ENCODE measurements at places on chromosomes 1 and 21. TPM values are rescaled to one million over a fixed set of nuclear protein-coding genes. Genes with fewer than 3 reads are reported as not detected.

- no peaks in the 10 kb centered on the region for H3K27me3 ChIP-seq
- no peak for DNase-seq
- H3K36me3 ChIP-seq = no peaks in the 10 kb centered on the region
- H3K4me1 ChIP-seq = peaks cover 6% of the 10 kb centered on the region
- H3K27ac ChIP-seq = no peak overlapping the region
These were observed 19.7 kb downstream of the PTTG1IP start for GRCh38 chr21:44853601-44854390.

DNA sequence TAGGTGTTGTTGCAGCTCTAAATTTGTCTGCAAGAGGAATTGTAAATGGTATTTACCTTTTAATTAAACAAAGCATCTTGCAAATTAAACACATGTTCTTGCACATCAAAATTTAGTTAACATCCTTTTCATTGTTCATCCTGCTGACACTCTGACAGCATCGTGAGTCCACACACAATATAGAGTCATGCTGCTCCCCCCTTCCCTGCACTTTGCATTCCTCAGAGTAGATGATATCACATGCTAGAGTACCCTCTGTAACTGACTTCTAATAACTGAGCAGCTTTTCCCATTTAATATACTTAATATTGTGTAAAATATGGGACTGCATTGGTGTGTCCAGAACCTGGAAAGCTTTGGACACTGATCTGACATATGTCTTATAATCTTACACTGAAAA, 138.8 kb upstream of the DPYD start:
- H3K4me1 ChIP-seq = no peaks in the 10 kb centered on the region
- H3K27ac ChIP-seq = no peak overlapping the region
- no peaks in the 10 kb centered on the region for H3K36me3 ChIP-seq

DNA sequence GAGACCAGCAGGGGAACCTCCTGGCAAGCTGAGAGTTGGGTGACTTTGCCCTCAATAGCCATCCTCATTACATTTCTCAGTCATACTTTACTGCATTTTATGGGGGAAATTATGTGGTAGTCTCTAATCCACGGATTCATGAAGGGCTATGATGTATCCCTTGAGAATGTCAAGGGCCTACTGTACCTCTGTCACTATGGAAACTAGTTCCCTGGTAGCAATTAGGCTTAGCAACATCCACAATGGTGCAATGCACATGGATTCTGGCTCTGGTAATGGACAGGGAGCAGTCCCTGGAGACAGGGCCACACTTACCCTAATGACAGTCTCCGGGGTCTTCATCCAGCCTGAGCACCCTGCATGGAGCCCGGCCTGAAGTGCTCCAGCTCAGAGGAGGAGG, 26.5 kb downstream of the LRRN2 start:
- H3K27me3 ChIP-seq = peaks cover 5% of the 10 kb centered on the region
- H3K4me1 ChIP-seq = no peaks in the 10 kb centered on the region
- no peak overlapping the region for H3K27ac ChIP-seq
- H3K4me3 ChIP-seq = no peak overlapping the region
- no peak for DNase-seq
- H3K36me3 ChIP-seq = no peaks in the 10 kb centered on the region

- no peaks in the 10 kb centered on the region for H3K27me3 ChIP-seq
- no peak overlapping the region for H3K4me3 ChIP-seq
These were observed 164.2 kb upstream of the COL6A1 start for GRCh38 chr21:45817345-45817744.

- H3K4me1 ChIP-seq = no peaks in the 10 kb centered on the region
- H3K36me3 ChIP-seq = no peaks in the 10 kb centered on the region
- H3K27me3 ChIP-seq = no peaks in the 10 kb centered on the region
These were observed 385.0 kb upstream of the NFIA start for GRCh38 chr1:60697204-60697994.

DNA sequence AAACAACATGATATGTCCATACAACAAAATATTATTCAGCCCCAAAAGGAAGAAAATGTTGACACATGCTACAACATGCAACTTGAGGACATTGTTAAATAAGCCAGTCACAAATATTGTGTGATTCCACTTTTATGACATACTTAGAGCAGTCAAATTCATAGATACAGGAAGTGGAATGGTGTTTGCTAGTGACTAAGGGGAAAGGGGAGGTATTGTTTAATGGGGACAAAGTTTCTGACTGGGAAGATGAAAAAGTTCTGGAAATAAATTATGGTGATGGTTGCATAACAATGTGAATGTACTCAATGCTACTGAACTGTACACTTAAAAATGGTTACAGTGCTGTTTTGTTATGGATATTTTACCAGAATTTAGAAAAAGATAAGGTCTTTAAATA, 77.7 kb downstream of the RHOU start:
- no peak overlapping the region for H3K27ac ChIP-seq
- H3K4me1 ChIP-seq = peaks cover 28% of the 10 kb centered on the region
- no peak for DNase-seq
- H3K27me3 ChIP-seq = no peaks in the 10 kb centered on the region

DNA sequence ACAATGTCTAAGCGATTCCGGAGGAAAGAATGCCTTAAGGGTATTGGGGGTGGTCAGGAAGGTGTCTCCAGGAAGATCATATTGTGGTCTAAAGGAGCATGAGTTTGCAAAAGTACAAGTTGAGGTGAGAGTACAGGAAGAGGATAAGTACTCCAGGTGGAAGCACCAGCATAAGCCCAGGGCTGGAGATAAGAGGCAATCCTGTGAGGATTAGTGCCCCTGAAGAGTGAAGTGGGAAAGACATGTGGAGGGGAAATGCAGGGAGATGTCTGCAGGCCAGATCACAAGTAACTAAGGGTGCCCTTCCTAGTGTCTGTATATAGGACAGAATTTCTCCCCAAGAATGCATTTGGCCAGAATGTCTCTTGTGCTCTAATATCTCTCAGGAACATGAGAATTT, 188.3 kb upstream of the DPT start:
- H3K4me3 ChIP-seq = no peak overlapping the region
- H3K27ac ChIP-seq = no peak overlapping the region
- no peaks in the 10 kb centered on the region for H3K27me3 ChIP-seq
- no peaks in the 10 kb centered on the region for H3K36me3 ChIP-seq
- no peaks in the 10 kb centered on the region for H3K4me1 ChIP-seq

DNA sequence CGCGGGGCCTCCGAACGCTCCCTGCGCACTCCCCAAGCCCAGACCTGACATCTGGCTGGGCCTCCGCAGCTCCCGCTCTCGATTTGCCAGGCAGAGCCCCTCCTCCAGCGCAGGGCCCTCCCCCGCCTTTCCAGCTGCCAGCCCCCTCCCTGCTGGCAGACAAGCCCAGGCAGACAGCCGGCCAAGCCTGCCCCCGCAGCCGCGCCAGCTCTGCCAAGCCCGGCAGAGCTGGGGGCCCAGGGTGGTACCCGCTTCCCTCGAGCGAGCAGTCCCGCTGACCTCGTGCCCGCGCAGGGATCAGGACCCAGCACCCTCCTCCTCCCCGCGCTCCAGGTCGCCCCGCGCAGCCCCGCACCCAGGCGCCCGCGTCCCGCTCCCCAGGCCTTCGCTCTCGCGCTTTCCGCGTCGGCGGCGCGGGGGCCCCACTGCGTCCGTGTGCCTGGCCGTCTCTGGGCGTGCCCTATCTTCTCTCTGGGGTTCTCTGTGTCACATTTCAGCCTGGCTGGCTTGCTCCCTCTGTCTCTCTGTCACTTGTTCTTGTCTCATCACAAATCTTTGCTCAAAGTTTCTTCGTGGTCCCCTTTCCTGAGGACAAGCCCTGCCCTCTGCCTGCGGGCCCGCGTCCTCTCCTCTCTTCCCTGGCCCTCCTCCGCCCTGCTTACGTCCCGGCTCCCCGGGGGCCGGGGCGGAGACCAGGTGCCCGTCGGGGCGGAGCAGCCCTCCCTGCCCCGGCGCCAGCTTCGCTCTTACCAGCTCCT, 580 bp downstream of the INKA2 start:
- peaks cover 28% of the 10 kb centered on the region for H3K4me1 ChIP-seq
- H3K27me3 ChIP-seq = peaks cover 3% of the 10 kb centered on the region
- DNase-seq = peak; percentile 86
- H3K4me3 ChIP-seq = peak overlapping the region; percentile 70
- H3K27ac ChIP-seq = peak overlapping the region; percentile 60

DNA sequence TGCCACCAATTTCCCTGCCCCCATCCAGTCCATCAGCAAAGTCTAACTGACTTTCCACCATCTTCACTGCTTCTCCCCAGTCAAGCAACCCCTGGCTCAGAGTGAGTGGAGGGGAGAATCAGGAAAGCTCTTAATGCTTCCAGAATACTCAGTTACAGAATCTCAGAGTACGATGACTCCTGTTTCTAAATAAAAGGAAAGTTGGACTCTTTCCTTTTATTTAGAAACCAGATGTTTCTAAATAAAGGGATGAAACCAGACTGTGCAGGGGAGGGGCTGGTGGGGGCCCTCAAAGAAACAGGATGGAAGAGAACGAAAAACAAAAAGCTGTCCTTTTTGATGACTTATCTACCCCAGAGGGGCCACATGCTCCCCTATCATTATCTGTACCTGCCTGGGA, 85.2 kb upstream of the PPM1J start:
- DNase-seq = no peak
- no peaks in the 10 kb centered on the region for H3K4me1 ChIP-seq
- H3K27ac ChIP-seq = no peak overlapping the region

- no peaks in the 10 kb centered on the region for H3K36me3 ChIP-seq
- no peak overlapping the region for H3K4me3 ChIP-seq
- H3K27ac ChIP-seq = no peak overlapping the region
- H3K4me1 ChIP-seq = no peaks in the 10 kb centered on the region
These were observed 80.5 kb downstream of the FAM78B start for GRCh38 chr1:166086113-166086883.

DNA sequence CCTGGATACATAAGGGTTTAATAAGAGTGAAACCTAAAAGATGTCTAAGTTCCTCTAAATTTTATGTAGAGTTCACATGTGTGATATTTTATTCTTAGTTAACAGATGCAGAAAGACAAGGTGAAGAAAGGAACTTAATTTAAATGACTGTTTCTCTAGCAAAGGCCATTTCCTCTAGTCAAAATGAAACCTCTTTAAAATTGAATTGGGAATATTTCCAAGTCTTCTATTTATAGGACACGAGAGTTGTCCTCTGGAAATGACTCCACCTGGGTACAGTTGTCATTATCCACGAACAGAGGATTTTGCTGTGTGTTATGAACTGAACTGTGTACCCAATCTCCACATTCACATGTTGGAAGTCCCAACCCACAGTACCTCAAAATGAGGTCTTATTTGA, 64.5 kb upstream of the KCNK1 start:
- no peak for DNase-seq
- no peaks in the 10 kb centered on the region for H3K36me3 ChIP-seq
- no peak overlapping the region for H3K4me3 ChIP-seq
- no peaks in the 10 kb centered on the region for H3K27me3 ChIP-seq

GRCh38 chr1:116820369-116820768, 66.1 kb downstream of the CD2 start:
- no peak overlapping the region for H3K27ac ChIP-seq
- H3K36me3 ChIP-seq = no peaks in the 10 kb centered on the region
- H3K4me1 ChIP-seq = peaks cover 4% of the 10 kb centered on the region
- DNase-seq = no peak
- H3K27me3 ChIP-seq = no peaks in the 10 kb centered on the region

GRCh38 chr21:44489962-44490361, 34.7 kb downstream of the LRRC3 start:
- no peaks in the 10 kb centered on the region for H3K4me1 ChIP-seq
- H3K27me3 ChIP-seq = peaks cover 16% of the 10 kb centered on the region
- H3K27ac ChIP-seq = no peak overlapping the region
- H3K36me3 ChIP-seq = no peaks in the 10 kb centered on the region

- H3K4me3 ChIP-seq = no peak overlapping the region
- H3K27ac ChIP-seq = no peak overlapping the region
- H3K27me3 ChIP-seq = no peaks in the 10 kb centered on the region
These were observed 1048.0 kb downstream of the PLA2G4A start for GRCh38 chr1:187876775-187877174.

- no peak overlapping the region for H3K27ac ChIP-seq
- no peak overlapping the region for H3K4me3 ChIP-seq
- peaks cover 7% of the 10 kb centered on the region for H3K4me1 ChIP-seq
- no peaks in the 10 kb centered on the region for H3K27me3 ChIP-seq
- no peak for DNase-seq
These were observed 26.4 kb upstream of the KIAA1614 start for GRCh38 chr1:180886338-180886737.

- H3K4me3 ChIP-seq = no peak overlapping the region
- no peak for DNase-seq
- H3K36me3 ChIP-seq = no peaks in the 10 kb centered on the region
- H3K4me1 ChIP-seq = no peaks in the 10 kb centered on the region
These were observed 21.0 kb downstream of the EIF2D start for GRCh38 chr1:206591226-206591625.

- H3K4me3 ChIP-seq = no peak overlapping the region
- DNase-seq = no peak
- H3K27ac ChIP-seq = no peak overlapping the region
- no peaks in the 10 kb centered on the region for H3K27me3 ChIP-seq
- H3K36me3 ChIP-seq = peaks cover 3% of the 10 kb centered on the region
These were observed 75.4 kb downstream of the CEP170 start for GRCh38 chr1:243179720-243180119.

GRCh38 chr1:31523012-31523411, 53.3 kb upstream of the TINAGL1 start:
- no peak for DNase-seq
- H3K27me3 ChIP-seq = no peaks in the 10 kb centered on the region
- H3K4me1 ChIP-seq = no peaks in the 10 kb centered on the region
- H3K4me3 ChIP-seq = no peak overlapping the region
- no peak overlapping the region for H3K27ac ChIP-seq
- H3K36me3 ChIP-seq = no peaks in the 10 kb centered on the region

The PCP4L1 gene
- 0.22 TPM for total RNA-seq

The HENMT1 gene
- total RNA-seq = 6.4 TPM

The TMEM269 gene
- 0.47 TPM for total RNA-seq

The AMY1C gene
- total RNA-seq = not detected

The TRIM45 gene
- total RNA-seq = 2.5 TPM

The FCRL6 gene
- 0.19 TPM for total RNA-seq

The KRTAP11-1 gene
- not detected for total RNA-seq

The AGMAT gene
- total RNA-seq = 3.5 TPM

The CELSR2 gene
- 2.9 TPM for total RNA-seq

The TSPAN2 gene
- 0.34 TPM for total RNA-seq

The CSMD2 gene
- not detected for total RNA-seq

The CACNA1S gene
- not detected for total RNA-seq

The TFAP2E gene
- total RNA-seq = 4.5 TPM

The RSRP1 gene
- total RNA-seq = 482 TPM
